H1 (cell line): ENCODE measurements at places on chromosomes 7 and 10. TPM values are rescaled to one million over a fixed set of nuclear protein-coding genes. Genes with fewer than 3 reads are reported as not detected.

Gene APBB1IP
- total RNA-seq: not detected in 2 replicates

Gene EPO
- 0.48 and 0.95 TPM in 2 replicates for total RNA-seq

- H3K27me3 ChIP-seq: no peaks in the 10 kb centered on the region
- no peaks in the 10 kb centered on the region for H3K4me1 ChIP-seq
- H3K36me3 ChIP-seq: no peaks in the 10 kb centered on the region
- H3K4me3 ChIP-seq: no peak overlapping the region
- no peak overlapping the region for H3K27ac ChIP-seq
Measured at GRCh38 chr10:117360994-117361667, 14.1 kb downstream of the PDZD8 start.

DNA sequence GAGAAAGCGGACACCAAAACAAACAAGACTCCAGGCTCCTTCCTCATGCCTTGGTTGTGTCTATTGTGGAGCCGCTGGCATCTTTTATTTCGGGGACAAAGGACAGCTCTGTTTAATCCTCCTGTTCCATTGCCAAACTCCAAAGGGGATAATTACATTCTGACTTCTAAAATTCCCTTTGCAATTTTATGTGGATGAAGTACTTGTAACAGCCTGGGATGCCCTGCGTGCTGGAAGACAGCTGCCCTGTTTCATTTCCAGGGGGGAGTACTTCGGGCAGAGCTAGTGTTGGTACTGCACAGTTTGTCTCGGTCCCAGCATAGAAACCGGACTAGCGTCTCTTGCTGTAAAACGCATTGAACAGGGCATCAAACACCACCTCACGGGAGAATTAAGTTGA lies 90.9 kb downstream of the BAMBI start:
- H3K4me3 ChIP-seq: no peak overlapping the region
- H3K27ac ChIP-seq: no peak overlapping the region
- no peaks in the 10 kb centered on the region for H3K36me3 ChIP-seq
- no peaks in the 10 kb centered on the region for H3K27me3 ChIP-seq

GRCh38 chr7:36775061-36775620 lies 50.8 kb upstream of the AOAH start:
- no peak for DNase-seq
- H3K4me1 ChIP-seq: 0 out of 2 replicates have a peak, but pooled peaks cover 3% of the 10 kb centered on the region
- no peak overlapping the region for H3K27ac ChIP-seq
- no peak overlapping the region for H3K4me3 ChIP-seq
- no peaks in the 10 kb centered on the region for H3K27me3 ChIP-seq
